ENCODE measurements at places on chromosomes 12 and 14. TPM values are rescaled to one million over a fixed set of nuclear protein-coding genes. Genes with fewer than 3 reads are reported as not detected.

Gene CCDC197
- total RNA-seq = not detected

Gene ZNF641
- 24.8 TPM for total RNA-seq

Gene C12orf54
- 2.4 TPM for total RNA-seq

Gene DHRS2
- not detected for total RNA-seq

- no peak for DNase-seq
Observed at GRCh38 chr14:102451064-102451352, 58.6 kb downstream of the ANKRD9 start.

DNA sequence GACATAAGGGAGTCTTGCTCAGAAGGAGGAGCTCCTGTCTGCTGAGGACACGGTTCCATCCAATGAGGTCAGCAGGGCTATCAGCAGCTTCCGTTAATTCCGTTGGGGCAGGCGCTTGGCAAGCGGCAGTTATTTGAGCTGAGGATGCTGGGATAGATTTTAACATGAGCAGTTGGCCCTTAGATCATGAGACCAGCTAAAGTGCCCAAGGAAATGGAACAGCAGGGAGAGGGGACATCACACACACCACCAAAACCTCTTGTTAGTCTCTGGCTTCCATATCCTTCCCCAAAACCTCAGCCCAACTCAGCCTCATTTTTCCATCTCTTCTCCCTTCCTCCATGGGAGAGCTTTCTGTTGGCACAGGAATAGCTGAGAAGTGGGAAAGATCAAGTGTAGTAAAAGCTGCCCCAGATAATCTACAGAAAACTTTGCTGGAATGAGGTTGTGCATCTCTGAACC lies 138.7 kb upstream of the PZP start:
- DNase-seq = no peak

DNA sequence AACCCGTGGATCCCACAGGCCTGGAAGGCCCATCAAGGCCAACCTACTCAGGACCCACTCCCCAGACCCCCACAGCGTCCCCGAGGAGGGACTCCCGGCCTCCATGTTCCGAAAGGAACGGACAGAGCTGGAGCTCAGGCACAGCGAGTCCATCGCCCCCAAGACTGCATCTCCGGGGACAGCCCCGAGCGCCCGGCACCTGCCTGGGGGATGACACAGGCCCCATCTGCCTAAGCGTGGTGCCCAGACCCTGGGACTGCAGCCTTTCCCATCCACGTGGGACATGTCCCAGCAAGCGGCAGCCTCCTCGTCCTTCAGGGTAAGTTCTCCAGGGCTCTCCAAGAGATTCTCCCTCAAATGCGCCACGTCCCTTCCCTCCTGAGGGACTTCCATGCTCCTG lies 12.1 kb upstream of the DIO3 start:
- no peak for DNase-seq

GRCh38 chr14:93734086-93734822 lies 54.0 kb downstream of the PRIMA1 start:
- DNase-seq = no peak

DNA sequence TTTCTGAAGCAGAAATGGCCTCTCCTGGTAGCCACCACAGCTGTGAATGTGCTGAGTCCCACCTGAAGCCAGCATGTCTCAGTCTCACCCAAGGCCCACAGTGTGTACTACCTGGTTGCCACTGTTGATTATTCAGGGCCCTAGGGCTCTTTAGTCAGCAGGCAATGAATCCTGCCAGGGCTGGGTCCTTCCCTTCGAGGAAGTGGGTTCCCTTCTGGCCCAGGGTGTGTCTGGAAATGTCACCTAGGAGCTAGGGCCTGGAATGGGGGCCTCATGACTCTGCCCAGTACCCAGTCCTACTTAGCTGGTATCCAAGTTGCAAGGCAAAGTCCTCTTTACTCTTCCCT lies 207.4 kb downstream of the SYNE2 start:
- no peak for DNase-seq

DNA sequence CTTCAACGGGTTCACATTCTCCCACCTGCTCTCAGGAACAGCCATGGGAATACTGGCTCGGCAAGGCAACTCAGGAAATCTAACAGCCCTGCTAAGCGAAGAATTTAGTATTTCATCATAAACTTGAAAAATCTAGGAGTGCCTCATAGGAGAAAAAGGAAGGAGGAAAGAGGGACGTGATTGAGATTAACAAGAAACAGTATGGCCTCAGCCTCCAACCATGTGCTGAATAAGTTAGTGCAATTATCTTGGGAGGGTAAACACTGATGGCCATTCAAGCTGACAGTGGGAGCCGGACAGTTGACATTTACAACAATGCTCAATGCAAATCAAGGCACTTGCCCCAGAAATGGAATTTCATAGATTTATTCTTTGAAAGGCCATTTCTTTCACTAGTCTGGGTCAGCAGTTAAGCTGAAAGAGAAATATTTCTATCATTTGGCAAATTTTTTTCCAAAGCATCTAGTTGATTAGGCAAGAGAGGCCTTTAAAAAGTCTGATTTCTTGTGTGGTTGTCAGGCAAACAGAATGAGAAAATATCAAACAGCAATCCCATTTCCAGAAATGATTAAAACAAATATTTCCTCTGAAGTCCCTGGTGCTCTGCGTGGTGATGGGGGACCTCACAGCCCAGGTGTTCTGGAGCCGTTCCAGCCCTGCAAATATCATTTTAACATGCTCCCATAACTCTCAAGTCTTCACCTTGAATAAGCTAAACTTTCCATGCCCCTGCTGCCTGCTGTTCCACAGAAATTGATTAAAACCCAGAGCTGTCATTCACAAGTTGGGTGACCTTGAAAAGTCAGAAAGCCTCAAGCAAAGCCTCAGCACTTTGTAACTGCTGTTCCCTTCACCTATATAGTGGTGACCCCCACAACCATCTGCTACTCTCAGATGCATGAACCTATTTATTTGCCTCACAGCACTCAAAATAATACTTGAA lies 121.6 kb downstream of the PHLDA1 start:
- no peak for DNase-seq

- no peak for DNase-seq
Observed at GRCh38 chr14:21191261-21191808, 35.5 kb upstream of the OR5AU1 start.

DNA sequence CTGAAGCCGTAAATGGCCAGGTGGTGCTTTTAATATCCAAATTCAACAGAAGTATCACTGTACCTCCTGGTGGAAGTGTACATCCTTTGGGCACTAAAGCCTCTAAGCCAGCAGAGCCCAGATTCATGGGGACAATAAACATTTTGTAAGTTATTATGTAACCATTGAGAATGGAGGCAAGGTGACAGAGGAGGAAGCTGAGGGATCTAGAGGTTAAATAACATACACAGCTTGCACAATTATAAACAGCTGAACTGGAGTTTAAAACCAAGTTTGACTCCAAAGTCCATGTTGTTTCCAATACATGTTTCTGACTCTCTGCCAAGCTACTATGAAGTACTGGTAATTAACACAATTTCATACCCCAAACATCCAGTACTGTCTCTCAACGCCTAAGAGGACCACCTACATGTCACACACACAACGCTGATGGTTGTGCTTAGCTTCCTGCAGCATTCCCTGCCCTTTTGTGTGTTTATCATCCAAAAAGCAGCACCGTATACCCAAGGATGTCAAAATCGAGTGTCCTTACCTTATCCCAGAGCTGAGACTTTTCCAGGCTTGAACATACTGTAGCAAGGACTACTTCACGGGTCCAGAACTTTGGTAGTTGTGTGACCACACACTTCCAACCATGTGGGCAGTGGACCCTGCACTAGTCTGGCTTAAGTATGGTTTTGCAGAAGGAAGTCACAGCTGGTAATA lies 41.3 kb downstream of the EGLN3 start:
- no peak for DNase-seq

GRCh38 chr12:120649442-120650232 lies 9.2 kb downstream of the CABP1 start:
- DNase-seq = no peak

Data from sciatic nerve (tissue), 2 donors.